Ovary (tissue), 10 donors: ENCODE measurements at places on chromosomes 6 and 20. TPM values are rescaled to one million over a fixed set of nuclear protein-coding genes. Genes with fewer than 3 reads are reported as not detected.

The KIAA0408 gene
- total RNA-seq, result 5.0 TPM

The TREML1 gene
- not detected for total RNA-seq

The CCN5 gene
- total RNA-seq, result 47.4 TPM

The SLC26A8 gene
- total RNA-seq, result not detected

The IL20RA gene
- total RNA-seq, result 2.6 TPM

The DDO gene
- total RNA-seq, result 0.62 TPM

GRCh38 chr6:91081452-91082067, 494.7 kb upstream of the MAP3K7 start:
- H3K36me3 ChIP-seq, result no peaks in the 10 kb centered on the region
- H3K4me1 ChIP-seq, result peaks cover 11% of the 10 kb centered on the region
- no peak for DNase-seq
- no peak overlapping the region for H3K4me3 ChIP-seq
- H3K27ac ChIP-seq, result peak overlapping the region; percentile 6

DNA sequence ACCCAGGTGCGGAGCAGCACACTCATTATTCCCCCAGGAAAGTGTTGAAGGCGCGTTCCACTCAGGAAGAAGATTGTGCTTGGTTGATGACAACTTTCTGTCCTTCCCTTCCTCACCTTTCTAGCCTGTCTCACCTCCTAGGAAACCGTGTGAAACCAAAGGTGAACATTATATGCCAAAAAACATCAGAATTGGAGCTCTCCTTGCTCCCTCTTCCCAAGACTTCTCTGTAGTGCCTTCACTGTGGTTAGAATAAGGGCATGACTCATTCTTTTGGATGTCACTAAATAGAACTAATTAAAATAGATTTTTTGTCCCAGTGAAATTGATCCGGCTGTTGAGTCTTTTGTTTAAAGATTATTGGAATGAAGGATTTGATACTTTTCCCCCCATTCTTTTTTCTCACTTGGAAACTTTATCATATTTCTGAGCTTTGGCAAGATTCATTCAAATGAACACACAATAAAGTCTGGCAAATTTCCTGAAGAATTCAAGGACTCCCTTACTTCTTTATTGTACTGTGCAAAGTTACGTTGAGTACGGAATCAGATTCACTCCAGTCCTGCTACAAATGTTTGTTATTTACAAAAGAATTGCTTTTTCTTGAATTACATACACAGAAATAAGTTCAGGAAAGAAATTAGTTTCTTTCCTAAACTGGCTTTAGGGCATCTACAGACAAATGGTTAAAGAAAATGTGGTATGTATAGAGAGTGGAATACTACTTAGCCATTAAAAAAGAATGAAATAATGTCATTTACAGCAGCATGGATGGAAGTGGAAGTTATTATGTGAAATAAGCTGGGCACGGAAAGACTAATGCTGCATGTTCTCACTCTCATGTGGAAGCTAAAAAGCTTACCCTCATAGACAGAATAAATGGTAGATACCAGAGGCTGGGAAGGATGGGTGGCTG, 142.8 kb upstream of the AKAP12 start:
- H3K27ac ChIP-seq, result no peak overlapping the region
- no peaks in the 10 kb centered on the region for H3K36me3 ChIP-seq
- no peak overlapping the region for H3K4me3 ChIP-seq
- no peaks in the 10 kb centered on the region for H3K27me3 ChIP-seq
- DNase-seq, result no peak

DNA sequence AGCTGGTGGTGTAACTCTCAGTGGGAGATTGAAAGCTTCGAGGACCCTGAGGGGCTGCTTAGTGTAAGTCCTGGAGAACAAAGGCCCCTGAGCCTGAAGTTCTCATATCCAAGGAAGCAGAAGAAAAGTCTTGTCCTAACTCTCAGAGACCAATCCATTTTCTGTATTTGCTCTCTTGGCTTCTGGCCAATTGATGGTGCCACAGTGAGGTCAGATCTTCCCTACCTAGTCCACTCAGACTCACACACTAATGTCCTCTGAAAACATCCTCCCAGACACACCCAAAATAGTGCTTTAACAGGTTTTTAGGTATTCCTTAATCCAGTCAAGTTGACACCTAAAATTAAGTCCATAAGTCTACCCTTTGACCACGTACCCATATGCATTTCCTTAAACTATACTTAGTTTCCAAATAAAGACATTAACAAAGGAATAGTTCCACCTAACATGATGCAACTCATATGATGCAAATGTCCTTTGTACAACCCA, 29.4 kb downstream of the ZNF292 start:
- no peak overlapping the region for H3K4me3 ChIP-seq
- H3K36me3 ChIP-seq, result no peaks in the 10 kb centered on the region
- H3K4me1 ChIP-seq, result peaks cover 6% of the 10 kb centered on the region
- no peak for DNase-seq
- no peaks in the 10 kb centered on the region for H3K27me3 ChIP-seq

GRCh38 chr20:31822421-31823330, 3.5 kb downstream of the MYLK2 start:
- DNase-seq, result peak; percentile 78
- no peaks in the 10 kb centered on the region for H3K36me3 ChIP-seq
- no peaks in the 10 kb centered on the region for H3K4me1 ChIP-seq

DNA sequence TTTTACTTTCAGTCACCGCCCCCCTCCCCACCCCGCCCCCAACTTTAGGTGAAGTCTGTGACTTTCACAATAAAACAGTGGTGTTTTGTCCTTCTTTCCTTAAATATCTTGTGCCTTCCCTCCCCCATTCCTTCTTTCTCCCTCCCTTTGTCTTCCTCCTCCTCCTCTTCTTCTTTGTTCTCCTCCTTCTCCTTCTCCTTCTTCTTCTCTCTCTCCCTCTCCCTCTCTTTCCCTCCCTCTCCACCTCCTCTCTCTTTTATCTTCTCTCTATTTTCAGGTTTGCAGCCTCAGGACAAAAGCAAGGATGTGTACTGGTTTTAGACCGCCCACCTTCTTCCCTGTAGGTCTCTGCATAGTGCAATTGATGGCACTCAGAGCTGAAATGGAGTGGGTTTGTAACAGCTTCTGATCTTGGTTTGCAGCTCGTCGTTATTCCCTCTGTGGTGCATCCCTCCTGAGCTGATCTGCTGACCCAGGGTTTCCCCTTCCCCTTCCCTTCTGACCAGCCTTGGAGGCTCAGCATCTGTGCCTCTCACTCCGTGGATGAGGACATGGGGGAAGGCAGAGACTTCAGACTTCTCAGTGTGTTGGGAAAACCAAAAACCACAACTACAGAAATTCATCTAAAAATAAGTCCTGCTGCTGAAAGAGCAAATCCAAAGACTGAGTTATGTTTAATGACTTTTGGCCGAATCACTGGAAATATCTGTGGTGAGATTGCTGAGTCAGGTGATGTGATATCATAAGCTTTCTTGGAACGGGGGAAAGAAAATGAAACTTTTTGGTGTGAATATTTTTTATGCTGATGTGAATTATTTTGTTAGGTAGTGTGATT, 6.9 kb downstream of the VGLL2 start:
- no peaks in the 10 kb centered on the region for H3K27me3 ChIP-seq
- H3K36me3 ChIP-seq, result no peaks in the 10 kb centered on the region
- no peak for DNase-seq
- H3K4me3 ChIP-seq, result no peak overlapping the region
- H3K27ac ChIP-seq, result no peak overlapping the region
- peaks cover 4% of the 10 kb centered on the region for H3K4me1 ChIP-seq

DNA sequence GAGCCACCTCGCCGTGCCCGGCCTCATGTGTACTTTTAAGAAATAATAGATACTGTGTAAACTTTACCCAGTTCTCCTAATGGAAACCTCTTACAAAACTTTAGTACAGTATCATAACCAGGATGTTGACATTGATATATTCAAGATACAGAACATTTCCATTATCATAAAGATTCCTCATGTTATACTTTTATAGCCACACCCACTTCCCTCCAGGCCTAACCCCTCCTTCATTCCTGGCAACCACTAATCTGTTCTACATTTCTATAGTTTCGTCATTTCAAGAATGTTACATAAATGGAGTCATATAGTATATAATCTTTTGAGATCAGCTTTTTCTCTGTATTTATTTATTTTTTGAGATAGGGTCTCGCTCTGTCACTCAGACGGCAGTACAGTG, 52.6 kb upstream of the SALL4 start:
- DNase-seq, result no peak
- H3K27me3 ChIP-seq, result no peaks in the 10 kb centered on the region
- H3K4me3 ChIP-seq, result no peak overlapping the region
- H3K4me1 ChIP-seq, result no peaks in the 10 kb centered on the region

DNA sequence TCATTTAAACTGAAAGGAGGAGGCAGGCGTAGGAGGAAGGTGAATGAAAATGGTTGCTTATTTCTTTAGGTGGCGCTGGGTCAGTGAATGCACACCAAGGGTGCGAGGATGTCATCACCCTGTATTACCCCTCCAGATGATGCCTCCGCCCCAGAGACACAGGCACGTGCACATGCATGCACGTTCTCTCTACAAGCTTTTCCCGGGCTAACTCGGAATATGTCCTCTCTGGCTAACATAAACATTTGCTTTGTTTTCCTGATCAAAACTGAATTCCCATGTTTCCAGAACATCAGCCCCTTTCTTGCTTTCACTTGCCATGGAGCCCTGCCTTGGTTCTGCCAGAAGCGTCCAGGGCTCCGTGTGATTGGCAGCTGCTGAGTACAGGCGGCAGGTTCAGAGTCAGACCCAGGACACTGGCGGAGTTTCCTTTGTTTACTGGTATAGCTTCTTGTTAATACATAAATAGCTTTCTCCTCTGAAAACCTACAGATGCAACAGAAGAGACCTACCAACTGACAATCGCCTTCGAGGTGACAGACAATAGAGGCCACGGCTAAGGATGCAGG, 131.2 kb upstream of the RPS6KA2 start:
- no peak overlapping the region for H3K27ac ChIP-seq
- H3K4me1 ChIP-seq, result peaks cover 3% of the 10 kb centered on the region

GRCh38 chr20:64129146-64129782, 21.9 kb upstream of the NPBWR2 start:
- no peak overlapping the region for H3K27ac ChIP-seq
- H3K36me3 ChIP-seq, result no peaks in the 10 kb centered on the region
- no peaks in the 10 kb centered on the region for H3K27me3 ChIP-seq

DNA sequence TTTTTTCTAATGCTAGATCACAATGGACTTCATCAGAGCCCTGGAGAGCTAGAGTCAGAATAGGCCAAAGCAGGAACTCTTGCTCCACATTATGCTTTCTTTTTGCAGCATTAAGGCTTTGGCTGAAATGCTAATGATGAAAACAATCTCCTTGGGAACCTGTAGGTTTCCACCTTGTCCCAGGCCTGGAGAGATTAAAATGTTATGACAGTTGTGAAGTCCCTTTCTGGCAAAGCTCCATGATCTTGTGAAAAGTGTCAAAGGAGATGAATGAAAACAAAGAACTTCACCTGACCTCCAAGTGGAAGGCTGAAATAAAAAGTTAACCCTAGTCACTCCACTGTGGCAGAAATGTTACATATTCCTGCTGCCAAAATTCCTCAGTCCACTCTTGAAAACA, 64.0 kb upstream of the LRRC1 start:
- H3K4me3 ChIP-seq, result no peak overlapping the region
- no peak for DNase-seq
- no peak overlapping the region for H3K27ac ChIP-seq
